Fibroblast of skin of left biceps (primary cell): ENCODE measurements at places on chromosomes 3 and 15.

DNA sequence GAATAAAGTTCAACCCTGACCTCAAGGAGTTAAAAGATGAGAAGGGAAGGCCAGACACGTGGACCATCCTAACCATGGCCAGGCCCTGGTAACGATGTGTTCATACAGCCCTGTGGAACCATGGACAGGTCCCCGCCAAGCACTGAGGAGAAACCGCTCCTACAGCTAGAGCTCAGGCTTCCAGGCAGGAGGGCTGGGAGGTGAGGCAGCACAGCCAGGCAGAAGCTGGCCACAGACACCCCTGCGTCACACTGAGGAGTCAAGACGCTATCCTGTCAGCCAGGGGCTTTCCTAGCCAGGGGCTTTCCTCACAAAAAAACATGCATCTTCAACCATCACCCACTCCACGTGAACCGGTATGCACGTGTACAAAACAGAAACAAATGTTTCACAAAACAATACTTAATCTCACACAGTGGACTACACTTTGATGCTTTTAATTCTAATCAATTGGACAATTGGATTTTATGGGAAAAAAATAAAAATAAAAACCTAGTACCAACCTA lies 73.2 kb downstream of the TBC1D2B start:
- DNase-seq = no peak

DNA sequence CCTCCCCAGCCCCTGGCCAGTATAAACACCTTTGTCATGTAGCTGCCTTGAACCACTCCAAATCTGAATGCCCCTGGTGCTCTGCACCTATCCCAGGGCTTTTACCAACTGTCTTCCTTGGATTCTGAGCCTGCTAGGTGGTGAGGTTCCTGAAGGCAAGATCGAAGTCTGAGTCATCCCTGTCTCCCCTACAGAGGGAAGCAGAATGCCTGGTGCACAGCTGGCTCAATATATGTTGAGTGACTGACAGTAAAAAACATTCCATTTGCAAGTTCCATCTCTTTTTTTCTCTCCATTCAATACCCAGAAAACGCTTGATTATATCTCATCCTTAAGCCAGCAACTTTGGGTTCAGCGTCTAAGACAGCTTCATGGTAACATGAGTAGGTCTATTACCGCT lies 24.7 kb downstream of the SLC24A1 start:
- DNase-seq = no peak

- DNase-seq = peak; percentile 8
These were observed 20.9 kb downstream of the ASB7 start for GRCh38 chr15:100623301-100623700.

- no peak for DNase-seq
These were observed 227.2 kb upstream of the NANOGP8 start for GRCh38 chr15:35312344-35312743.
